HCEC 1CT (cell line): ENCODE measurements at places on chromosomes 7 and 10.
A peak's percentile ranks its signal among the peaks of the same experiment; 100 is the strongest.

DNA sequence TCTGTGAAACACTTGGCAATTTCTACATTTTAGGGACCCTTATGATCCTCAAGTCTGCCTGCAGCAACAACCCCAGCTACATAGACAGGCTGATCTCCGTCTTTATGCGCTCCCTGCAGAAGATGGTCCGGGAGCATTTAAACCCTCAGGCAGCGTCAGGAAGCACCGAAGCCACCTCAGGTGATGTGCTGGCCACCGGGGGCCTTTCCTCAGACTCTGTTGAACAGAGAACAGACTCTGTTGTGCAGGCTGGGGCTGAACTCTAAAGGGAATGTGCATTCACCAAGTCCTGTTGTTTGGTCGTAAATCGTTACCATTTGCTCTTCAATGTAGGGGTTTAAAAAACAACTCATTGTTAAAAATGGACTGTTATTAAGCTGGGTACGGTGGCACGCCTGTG lies 86.3 kb downstream of the TRRAP start:
- no peak for DNase-seq

DNA sequence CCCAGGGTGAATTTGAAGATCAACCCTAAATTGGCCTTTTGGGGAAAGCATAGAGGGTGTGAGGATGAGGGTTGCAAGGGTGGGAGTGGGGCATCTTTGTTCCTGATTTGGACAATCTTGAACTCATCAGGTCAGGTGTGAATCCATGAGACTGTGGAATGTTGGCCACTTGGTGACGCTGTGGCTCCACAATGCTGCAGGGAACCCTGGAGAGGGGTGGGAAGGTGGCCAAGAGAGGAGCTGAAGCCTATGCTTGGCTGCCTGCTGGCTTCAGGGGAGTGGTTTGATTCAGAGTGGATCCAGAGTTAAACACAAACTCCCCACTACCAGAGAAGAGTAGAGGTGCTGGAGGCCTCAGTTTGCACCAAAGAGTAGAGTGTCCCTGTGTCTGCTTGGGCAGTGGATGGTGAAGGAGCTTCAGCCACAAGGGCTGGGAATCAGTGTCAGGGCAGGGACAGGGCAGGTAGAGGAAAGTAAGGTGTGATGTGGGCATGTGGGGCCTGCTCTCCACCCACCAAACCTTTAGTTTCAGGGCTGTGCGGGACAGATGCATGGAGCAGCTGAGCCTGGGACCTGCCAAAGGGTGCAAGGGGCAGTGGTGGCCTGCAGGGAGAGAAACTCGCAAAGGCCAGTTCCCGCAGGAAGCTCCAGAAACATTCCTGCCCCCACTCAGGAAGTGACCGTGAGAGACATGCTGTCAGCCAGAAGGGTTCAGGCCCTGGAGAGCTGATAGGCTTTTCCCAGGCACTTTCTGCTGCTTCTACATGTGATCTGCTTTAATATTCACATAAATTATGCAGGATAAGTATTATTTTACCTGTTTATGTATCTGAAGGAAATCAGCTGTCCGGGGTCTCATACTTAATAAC lies 81.0 kb upstream of the PRSS58 start:
- DNase-seq = peak; percentile 46

DNA sequence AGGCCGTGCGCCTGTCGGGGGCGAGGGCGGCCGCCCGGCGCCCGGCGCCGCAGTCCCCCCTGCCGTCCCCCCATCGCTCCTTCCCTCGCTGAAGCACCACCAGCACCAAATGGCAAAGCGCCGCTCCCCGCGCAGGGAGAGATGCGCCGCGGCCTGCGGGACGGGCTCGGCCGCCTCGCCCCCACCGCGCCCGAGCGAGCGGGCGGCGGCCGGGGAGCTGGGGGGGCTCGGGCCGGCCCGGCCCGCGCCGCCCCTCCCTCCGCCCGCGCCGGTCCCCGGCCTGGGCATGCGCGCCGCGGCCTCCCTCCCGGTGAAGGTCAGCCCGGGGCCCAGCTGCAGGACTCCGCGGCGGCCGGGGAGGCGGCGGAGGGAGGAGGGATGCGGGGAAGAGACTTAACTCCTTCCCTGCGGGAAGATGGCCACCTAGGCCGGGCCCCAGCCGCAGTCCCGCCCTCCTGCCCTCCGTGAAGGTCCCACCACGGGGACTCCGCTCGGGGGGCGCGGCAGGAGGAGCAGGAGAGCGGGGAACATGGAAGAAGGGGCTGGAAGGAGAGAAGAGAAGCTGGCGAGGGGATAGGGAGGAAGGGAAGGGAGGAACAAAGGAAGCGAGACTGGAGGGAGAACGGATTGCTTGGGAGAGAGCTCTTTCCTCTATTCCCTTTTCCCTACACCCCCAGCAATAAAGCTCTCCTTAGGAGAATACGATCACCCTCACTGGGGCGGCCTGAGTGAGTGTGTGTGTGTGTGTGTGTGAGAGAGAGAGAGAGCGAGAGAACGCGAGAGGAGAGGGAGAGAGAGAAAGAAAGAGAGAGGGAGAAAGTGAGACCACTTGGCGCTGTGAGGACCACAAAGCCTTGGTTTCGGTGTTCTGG lies 3.4 kb upstream of the SMARCD3 start:
- DNase-seq = peak; percentile 56

- DNase-seq = no peak
Observed at GRCh38 chr7:42611961-42612360, 299.9 kb downstream of the C7orf25 start.

- no peak for DNase-seq
Observed at GRCh38 chr7:150736864-150737263, 354 bp upstream of the GIMAP5 start.

DNA sequence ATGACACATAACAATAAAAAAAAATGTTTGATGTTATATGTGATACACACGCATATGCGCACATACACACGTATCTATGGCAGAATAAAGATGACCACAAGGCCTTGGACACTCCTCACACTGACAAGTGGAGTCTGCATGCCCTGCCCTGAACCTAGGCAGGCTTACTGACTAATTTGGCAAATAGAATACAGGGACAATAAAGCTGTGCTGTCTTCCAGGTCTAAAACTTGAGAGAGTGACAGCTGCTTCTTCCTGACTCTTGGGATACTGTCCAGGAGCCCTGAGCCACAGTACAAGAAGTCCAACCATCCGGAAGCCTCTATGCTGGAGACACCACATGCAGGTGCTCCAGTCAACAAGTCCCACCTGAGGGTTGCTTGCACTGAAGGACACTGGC lies 20.3 kb downstream of the PARD3 start:
- DNase-seq = no peak

GRCh38 chr7:45626441-45627430 lies 52.6 kb downstream of the ADCY1 start:
- no peak for DNase-seq
